Mucosa of descending colon (tissue), 3 donors: ENCODE measurements at places on chromosomes 13 and 19. TPM values are rescaled to one million over a fixed set of nuclear protein-coding genes. Genes with fewer than 3 reads are reported as not detected.

- DNase-seq: no peak
These were observed 107.6 kb downstream of the ZIC5 start for GRCh38 chr13:99863789-99864626.

DNA sequence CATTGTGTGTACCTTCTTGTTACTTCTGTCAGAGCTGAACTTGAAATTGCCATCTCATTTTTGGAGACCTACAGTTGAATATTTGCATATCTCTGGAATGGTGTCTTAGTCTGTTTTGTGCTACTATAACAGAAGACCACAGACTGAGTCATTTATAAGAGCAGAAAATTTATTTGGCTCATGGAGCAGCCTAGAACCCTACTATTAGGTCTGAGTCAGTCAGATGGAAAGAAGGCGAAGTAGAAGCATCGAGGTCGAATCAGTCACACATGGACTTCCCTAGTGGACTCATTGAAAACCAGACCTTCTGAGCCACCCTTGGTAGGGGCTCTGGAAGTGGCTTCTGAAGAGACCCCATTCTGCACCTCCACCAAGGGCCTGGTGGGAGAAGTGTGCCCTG is 33.9 kb upstream of the TPT1 start:
- no peak for DNase-seq

DNA sequence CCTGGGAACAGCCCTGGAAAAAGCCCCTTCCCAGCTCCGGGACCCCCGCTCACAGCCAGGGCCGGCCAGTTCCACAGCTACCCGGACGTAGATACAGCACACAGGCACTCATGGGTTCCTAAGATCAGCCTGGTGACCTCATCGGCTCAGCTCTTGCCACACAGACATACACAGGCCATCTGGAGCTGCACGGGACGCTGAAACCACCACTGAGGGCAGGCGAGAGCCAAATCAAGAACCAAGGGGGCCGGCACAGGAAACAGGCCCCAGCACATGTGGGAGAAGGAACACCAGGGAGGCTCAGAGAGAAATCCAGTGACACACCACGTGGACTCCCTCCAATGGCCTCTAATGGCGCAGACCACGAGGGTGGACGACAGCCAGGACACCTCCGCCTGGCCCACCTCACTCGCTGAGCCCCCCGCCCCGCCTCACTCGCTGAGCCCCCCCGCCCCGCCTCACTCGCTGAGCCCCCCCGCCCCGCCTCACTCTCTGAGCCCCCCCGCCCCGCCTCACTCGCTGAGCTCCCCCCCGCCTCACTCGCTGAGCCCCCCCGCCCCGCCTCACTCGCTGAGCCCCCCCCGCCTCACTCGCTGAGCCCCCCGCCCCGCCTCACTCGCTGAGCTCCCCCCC is 69.7 kb upstream of the C13orf46 start:
- DNase-seq: no peak

DNA sequence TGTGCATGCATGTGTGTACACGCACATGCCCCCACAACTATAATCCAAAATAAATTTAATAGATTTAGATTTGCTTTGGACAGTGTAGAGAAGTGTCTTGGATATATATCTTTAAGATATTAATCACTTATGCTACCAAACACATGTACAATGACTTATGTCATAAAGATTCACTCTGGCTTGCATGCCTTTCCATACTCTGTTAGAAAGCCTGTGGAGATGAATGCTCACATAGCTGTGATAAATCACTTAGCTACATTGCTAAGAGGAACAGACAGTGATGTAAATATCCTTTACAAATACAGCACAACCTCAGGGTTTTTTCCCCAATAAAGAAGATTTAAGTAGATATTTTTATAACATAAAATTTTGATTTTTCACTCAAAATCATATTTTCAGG is 2484.8 kb upstream of the PCDH20 start:
- DNase-seq: no peak

- DNase-seq: no peak
These were observed 1560.2 kb downstream of the EFNB2 start for GRCh38 chr13:104975272-104975671.

GRCh38 chr13:111270765-111271698 is 49.4 kb upstream of the TEX29 start:
- DNase-seq: no peak

DNA sequence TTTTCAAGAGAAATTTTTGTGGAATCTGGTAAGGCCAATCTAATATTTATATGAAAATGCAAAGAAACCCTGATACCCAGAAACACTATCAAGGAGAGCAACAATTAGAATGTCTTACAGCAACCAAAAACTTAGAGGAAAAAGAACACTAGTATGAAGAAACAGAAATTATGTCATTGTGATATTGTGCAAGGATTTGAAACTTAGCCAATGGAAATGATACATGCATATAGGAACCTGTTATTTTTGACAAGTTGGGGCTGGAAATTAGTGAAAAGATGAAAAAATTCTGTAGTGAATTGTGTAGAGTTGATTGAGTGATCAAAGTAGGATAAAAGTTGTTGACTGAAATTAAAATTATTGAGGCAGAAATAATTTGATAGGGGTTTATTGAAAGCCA is 792.6 kb upstream of the SLITRK6 start:
- DNase-seq: no peak

- DNase-seq: no peak
These were observed 58.8 kb downstream of the RGCC start for GRCh38 chr13:41516166-41516565.

GRCh38 chr19:47615714-47616113 is 6.8 kb downstream of the BICRA start:
- no peak for DNase-seq

- no peak for DNase-seq
These were observed 22.8 kb downstream of the WTIP start for GRCh38 chr19:34504273-34504808.

DNA sequence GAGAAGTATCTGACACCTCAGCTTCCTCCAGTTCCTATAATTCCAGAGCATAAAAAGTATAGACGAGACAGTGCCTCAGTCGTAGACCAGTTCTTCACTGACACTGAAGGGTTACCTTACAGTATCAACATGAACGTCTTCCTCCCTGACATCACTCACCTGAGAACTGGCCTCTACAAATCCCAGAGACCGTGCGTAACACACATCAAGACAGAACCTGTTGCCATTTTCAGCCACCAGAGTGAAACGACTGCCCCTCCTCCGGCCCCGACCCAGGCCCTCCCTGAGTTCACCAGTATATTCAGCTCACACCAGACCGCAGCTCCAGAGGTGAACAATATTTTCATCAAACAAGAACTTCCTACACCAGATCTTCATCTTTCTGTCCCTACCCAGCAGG is 3.1 kb downstream of the KLF5 start:
- no peak for DNase-seq

- DNase-seq: no peak
These were observed 14.0 kb upstream of the GJB2 start for GRCh38 chr13:20206698-20207235.

DNA sequence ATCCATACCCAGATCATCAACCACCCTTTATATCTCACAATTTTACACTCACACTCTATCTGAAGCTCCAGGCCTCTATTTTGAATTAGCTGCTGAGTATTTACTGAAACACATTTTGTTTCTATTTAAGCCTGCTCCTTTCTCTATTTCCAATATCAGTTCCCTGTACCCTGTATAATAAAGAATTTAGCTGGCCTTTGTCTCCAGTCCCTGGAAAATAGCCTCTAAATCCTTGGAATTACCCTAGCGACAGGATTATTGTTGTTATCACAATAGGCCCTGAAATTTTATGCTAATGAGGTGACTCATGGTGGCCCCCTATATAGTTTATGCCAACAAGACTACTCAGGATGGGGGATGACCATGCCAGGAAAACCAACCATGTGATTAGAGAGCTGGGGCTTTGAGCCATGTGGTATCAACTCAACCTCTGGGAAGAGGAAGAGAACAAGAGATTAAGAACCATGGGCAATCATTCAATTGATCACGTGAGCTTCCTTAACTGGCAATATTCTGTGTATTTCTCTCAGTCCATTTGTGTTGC is 72.7 kb downstream of the KATNAL1 start:
- DNase-seq: no peak

DNA sequence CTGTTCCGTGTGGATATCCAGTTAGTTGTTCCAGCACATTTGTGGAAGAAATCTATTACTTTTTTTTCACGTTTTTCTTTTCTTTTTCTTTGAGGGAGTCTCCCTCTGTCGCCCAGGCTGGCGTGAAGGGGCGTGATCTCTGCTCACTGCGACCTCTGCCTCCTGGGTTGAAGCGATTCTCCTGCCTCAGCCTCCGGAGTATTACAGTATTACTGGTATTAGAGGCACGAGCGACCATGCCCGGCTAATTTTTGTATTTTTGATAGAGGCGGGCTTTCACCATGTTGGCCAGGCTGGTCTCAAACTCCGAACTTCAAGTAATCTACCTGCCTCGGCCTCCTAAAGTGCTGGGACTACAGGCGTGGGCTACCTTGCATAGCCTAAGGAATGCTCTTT is 43.6 kb downstream of the ZNF611 start:
- DNase-seq: no peak

DNA sequence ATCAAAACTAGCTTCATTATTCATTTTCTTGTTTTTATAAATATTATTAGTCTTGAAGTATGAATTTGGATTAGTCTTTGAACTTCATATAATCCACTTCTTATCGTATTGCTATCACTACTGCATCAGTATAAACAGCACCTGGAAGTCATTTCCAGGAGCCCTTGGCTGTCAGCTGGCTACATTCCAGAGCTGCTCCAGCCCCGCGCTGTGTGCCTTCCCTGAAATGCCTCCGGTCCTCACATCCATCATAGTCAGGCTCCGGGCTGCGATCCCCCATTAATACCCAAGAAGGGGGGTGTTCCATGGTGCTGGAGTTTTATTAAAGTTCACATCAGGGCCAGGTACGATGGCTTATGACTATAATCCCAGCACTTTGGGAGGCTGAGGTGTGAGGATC is 124.3 kb upstream of the GJB6 start:
- no peak for DNase-seq

DNA sequence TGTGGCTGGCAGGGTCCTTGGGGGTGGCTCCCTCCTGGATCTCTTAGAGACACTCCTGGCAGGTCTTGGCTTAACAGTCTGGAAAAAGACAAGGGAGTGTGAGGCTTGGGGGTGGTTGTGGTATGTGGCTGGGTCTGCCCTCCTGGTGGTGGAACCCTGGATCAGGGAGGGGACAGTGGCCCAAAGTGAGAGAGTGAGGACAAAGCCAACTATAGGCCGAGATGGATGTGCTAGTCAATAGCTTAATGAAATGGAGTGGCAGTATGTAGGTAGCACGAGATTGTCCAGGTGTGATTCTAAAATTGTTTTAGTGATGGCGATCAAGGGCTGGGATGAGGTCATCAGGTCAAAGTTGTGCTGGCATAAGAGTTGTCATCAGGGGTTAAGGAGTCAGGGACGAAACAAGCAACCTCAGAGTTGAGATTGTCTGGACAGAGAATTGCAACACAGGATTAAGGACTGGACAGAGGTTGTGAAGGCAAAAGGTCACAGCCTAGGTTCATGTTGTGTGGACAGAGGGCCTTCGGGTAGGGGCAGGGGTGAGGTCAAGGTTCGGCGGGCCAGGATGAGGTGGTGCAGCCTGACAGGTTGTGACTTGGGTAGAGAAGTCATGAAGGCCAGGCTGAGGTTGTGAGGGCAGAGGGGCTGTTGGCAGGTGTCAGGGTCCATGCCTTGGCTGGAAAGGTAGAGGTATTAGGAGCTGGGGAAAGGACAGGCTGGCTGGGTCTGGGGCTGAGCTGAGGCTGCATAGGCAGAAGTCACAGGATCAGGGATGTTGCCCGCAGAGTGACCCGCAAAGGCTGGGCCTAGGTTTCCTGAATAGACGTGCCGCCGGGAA is 4.5 kb upstream of the RASAL3 start:
- no peak for DNase-seq

DNA sequence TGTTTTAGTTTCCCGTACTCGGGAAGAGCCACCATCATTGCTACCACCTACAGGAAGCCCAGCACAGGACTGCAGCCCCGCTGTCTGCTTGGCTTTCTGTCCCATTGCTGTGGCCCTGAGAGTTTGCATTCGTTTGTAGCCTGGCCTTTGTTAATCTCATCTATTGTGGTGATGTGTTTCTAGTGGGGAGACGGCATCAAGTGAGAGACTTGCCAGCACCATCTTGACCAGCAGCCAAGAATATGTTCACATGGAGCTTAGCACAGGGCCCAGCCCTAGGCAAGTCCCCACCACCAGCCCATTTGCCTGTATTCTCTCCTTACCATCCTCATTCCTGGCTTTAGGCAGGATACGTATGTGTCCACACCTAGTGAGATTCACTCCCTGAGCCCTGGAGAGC is 17.3 kb upstream of the OVOL3 start:
- no peak for DNase-seq

DNA sequence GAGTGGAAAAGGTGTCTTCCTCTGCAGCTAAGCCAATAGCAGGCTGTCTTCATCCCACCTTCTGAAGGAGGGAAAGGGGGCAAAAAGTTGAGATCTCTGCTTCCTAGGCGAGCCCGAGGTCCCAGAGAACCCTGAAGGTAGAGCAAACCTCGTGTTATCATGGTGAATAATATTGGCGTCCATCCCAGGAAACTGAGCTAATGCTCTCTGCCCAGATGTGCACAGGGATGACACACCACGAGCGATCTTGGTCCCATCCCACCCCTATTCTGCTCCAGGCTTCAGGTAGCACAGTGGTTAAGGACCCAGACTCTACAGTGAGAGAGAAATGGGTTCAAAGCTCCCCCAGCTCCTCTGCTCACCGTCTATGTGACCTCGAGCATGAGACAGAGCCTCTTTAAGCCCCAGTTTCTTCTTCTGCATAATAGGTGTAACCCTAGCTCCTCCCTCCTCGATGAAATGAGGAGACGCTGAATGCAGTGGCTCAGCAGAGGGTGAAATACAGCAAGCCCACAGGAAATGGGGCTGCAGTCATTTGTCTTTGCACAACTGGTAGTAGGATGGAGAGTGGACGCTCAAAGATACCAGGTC is 9.9 kb upstream of the CEACAM20 start:
- no peak for DNase-seq

GRCh38 chr19:56671613-56671994 is at the start of gene ZNF835:
ZNF835 (minus strand) TSS chr19:56671757; CDS start chr19:56665198, 6,559 bp downstream.
- peak; percentile 89 for DNase-seq

The KIR2DL4 gene
- total RNA-seq: 1.5 TPM

The PGLYRP1 gene
- total RNA-seq: not detected

The ZNF317 gene
- total RNA-seq: 37.1 TPM

The ZNF723 gene
- not detected for total RNA-seq

The PSG5 gene
- not detected for total RNA-seq

The TTC9B gene
- total RNA-seq: not detected

The CYP4F8 gene
- not detected for total RNA-seq

The SCAMP4 gene
- 57.2 TPM for total RNA-seq

The LGALS4 gene
- total RNA-seq: 6,199 TPM

The SSC5D gene
- total RNA-seq: 2.6 TPM

The IGFL3 gene
- total RNA-seq: not detected
